GM20000 (cell line): ENCODE measurements at places on chromosomes 13 and 19.

DNA sequence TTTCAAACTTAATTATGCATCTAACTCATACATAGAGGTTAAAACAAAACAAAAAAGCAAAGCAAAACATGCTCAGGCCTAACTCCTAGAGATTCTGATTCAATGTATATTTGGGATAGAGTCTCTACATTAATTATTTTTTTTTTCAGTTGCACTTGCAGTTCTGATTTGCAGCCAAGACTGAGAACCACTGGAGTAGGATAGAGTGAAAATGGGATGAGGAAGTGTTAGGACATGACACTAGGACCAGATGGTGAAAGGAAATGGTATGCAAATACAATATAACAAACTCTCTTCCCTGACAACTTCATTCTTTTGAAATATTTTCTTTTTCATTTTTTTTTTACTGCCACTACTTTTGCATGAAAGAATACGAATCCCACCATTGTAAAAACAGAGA is 1.8 kb downstream of the CCDC122 start:
- DNase-seq: no peak

- no peak for DNase-seq
Measured at GRCh38 chr13:26508885-26509284, 48.6 kb upstream of the WASF3 start.

- DNase-seq: no peak
Measured at GRCh38 chr13:109389892-109390345, 396.5 kb downstream of the IRS2 start.

DNA sequence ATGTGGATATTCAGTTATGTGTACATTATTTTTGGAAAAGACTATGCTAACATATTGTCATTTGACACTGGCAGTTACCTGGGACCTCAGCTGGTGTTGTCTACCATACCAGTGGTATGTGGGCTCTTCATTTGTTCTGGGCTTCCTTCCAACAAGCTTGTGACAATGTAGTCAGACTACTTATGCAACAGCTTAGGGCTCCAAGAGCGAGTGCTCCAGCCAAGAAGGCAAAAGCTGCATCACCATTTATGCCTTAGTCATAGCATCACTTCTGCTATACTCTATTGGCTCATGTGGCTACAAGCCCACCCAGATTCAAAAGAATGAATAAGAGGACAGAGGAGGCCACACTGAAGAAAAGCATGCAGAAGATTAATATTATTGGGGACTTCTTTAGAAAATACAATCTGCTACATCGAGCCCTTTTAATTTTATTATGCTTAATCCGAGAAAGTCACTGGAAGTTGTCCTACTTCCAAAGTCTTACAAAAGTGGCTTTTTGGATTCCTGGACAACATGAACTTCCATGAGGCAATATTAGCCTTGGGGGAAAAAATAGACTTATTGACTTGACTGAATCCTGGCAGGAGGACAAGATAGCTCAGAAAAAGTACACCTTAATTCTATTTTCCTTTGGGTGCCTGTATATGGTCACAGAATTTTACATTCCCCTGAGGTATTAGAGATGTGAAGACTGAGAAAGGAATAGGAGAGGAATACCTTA is 529.4 kb upstream of the HTR2A start:
- DNase-seq: no peak

DNA sequence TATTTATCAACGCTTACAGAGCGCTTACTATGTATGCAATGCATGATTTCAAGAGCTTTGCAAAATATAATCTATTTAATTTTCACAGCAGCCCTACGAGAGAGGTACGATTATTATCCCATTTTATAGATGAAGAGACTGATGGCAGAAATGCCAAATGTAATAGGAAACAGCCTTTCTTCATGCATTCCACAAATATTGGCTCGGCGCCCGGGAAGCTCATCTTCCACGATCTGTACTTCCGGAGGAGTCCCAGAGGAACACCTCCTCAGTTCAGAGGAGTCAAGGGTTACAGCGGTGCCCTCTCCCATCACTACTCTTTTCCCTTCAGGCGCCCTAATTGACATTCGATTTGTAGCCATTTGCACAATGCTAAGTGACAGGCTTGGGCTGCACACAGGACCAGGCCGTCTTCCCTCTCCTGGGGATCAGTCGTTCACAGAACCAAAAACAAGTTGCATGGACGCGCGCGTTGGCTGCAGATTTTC is 1.1 kb upstream of the ARHGAP35 start:
- DNase-seq: no peak

GRCh38 chr13:111329641-111330040 is 9.2 kb downstream of the TEX29 start:
- no peak for DNase-seq

- DNase-seq: no peak
Measured at GRCh38 chr13:21538753-21539152, 65.2 kb downstream of the MICU2 start.

DNA sequence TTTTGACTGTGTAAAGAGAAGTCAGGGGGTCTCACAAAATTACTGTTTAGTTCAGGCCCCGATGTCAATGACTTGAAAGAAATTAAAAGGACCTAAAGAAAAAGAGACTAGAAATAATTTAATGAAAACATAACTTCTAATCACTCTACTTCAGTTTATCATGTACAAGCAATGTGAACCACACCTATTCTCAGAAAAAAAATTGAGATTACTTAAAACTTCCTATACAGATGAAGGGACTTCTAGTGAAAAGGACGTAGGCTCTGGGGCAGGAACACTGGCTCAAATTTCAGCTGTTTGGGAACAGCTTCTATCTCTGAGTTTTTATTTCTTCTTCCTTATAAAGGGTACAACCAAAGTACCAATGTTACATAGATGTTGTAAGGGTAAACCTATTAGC is 38.0 kb downstream of the TPT1 start:
- DNase-seq: no peak

GRCh38 chr19:5969476-5969875 is 8.5 kb downstream of the RANBP3 start:
- no peak for DNase-seq
